Coronary artery (tissue), 2 donors: ENCODE measurements at places on chromosomes 11 and 22.

- DNase-seq, result no peak
Measured at GRCh38 chr22:27625769-27626674, 175.5 kb downstream of the MN1 start.

DNA sequence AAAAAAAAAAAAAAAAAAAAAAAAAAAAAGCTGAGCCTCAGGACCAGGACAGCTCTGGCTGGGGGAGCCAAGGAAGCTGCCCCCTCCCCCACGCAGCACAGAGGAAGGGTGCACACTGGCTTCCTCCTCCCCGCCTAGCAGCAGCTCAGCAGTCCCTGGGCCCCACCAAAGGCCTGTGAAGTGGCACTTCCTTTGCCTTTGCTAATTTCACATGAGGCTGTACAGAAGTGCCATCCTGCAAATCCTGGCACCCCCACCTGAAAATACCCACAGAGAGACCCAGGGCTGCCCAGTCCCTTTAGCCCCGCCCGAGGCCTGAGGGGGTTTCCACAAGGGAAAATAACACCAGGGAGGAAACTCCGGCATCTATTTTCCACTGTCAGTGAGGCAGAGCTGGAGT is 3.9 kb downstream of the RHOG start:
- DNase-seq, result no peak

- no peak for DNase-seq
Measured at GRCh38 chr11:70493089-70493474, 94.8 kb downstream of the CTTN start.

- DNase-seq, result no peak
Measured at GRCh38 chr11:131898949-131899348, 528.5 kb downstream of the NTM start.

GRCh38 chr11:64382047-64382446 is 23.1 kb downstream of the RPS6KA4 start:
- DNase-seq, result no peak

DNA sequence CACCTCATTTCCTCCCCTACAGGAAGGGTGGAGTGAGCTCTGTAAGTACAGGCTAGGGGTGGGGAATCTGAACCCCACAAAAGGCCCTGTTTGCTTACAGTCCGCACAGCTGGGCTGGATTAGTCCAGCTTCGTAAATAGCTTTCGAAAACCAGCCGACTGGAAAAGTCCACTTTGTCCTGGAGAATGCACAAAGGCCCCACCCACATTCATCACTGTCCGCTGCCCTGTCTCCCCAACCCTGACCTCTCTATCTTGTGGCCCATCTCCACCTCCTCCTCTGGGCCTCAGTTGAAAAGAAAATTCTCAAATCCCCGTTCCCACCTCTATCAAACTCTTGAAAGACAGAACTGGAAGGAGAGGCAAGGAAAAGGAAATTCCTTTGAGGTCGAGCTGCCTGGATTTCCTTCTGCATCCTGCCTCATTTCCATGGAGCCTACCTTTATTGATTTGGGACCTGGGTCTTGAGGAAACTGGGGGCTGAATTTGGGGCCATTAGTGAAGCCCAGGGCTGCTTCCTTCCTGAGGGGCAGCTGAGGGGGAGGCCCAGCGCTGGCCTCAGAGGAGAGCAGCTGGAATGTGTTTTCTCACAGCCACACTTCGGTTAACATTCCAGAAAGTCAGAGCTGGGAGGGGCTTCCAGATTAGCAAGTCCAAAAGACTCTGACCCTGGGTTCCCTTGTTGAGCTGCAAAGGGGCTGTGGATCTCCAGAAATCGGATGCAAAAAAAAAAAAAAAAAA is 147.6 kb downstream of the FBXO7 start:
- DNase-seq, result no peak

DNA sequence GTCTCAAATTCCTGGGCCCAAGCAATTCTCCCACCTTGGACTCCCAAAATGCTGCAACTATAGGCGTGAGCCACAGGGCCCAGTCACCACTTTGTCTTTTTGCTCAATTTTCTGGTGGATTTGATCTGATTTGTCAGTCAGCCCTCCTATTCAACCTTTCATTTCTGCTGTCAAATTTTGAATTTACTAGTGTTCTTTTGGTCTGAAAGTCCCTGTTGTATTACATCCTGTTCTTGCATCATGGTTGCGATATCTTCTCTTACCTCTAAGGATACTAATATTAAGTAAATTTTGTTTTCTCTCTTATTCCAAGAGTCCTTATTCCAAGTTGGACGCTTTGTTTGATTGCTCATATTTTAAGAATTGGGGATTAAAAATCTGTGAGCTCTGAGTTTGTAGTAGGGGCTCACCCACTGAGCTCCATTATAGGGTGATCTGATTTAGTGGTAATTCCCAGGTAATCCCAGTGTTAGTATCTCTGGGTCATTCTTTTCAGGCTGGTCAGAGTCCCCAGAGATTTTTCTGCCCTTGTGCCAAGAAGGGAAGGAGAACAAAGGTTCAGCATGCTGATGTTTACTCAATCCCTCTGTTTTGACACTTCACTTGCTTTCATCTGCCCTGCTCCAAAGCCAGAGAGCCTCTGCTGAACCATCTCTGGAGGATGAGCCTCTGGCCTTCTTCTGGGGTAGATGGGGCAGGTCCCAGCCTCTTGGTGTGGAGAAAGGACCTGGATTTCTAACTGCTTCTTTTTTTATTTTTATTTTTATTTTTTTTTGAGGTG is 10.0 kb downstream of the UPB1 start:
- DNase-seq, result no peak
